ENCODE measurements at places on chromosomes 7 and 10.

DNA sequence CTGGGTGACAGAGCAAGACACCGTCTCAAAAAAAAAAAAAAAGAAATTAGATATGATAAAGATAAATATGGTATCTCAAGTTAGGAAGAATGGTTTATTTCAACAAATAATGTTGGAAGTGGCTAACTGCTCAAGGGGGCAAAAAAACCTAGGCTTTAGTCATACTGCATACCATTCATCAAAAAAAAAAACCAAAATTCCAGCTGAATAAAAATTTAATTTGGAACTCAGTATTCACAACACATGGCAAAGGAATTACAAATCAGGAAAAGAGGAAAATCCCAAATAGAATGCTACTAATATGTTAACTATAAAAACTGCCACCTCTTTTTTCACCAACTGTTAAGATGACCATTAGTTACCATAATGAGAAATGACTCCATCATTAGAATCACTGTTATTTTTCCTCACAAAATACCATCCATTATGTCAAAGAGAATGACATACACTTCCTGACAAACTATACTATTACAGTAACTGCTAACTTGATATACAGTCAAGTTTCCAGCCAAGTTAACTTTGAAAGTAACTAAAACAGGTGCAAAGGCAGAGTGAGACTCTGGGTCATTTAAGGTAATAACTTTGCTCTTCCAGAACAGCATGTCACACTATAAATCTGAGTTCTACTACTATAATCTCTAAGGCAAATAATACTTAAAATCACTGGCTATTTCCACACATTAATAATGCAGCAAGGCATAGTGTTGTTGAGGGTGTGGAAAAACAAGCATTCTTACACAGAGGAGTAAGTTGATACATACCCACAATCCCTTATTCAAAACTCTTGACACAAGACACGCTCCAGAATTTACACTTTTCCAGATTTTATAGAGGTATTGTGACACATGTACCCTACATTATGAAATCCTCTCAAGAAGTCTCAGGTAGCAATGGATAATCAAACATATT is 10.2 kb downstream of the KBTBD2 start:
- no peak for DNase-seq

DNA sequence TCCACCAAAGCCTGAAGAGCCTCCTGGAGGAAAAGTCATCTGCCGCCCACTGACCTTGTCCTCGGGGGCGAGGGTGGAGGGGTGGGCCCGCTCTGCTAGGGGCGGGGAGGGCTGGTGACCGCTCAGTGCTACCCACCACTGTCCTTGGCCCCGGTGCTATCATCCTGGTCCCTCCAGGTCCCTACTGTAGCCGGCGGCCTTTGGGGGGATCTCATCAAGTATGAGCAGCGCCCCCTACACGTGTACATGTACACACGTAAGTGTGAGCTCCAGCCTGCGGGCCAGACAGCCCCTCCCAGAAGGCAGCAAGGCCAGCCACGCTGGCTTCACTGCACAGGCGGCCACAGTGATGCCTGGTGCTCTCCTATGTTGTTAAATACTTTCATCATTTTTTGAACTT is 19.6 kb downstream of the TTYH3 start:
- DNase-seq: no peak

DNA sequence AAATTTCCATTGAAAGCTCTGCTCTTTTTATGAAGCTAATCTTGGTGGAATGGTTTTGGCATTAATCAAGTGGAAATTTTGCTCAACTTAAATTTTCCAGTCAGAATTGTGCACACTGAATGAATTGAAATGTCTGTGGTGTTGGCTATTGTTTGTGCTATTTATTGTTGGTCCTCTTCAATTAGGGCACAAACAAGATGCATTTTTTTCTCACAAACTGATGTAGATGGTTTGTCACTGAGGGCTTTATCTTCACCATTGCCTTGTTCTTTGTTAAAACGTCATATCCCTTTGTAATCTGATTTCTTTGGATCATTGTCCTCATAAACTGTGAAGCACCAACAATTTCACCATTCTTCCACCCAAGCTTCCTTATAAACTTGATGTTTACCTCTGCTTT is 152.1 kb upstream of the RHOBTB1 start:
- DNase-seq: no peak

GRCh38 chr10:58909881-58910280 is 266.6 kb upstream of the PHYHIPL start:
- no peak for DNase-seq

GRCh38 chr10:44680764-44681163 is 230.4 kb upstream of the TMEM72 start:
- no peak for DNase-seq
